ENCODE measurements at places on chromosomes 7 and 10.

GRCh38 chr7:155448632-155449007 is 9.3 kb upstream of the EN2 start:
- no peak for DNase-seq

GRCh38 chr10:80476685-80477084 is 22.6 kb downstream of the TSPAN14 start:
- no peak for DNase-seq

- DNase-seq = no peak
These were observed 2.2 kb downstream of the IRF5 start for GRCh38 chr7:128939861-128940410.

DNA sequence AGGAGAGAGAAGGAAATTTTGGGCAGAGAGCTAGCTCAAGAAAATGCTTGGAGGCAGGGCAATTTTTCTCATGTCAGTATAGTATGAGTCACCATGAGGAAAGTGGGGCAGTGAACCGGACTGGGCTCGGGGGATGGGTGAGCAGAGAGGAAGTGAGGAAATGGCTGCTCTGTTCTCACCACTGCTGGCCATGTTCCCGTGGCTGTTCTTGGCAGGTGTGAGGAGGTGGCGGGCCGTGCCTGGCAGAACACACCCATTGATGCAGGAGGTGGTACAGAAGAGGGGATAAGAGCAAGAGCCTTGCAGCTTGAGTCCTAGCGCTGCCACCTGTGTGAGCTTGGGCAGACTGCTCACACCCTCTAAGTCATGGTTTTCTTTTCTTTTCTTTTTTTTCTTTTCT is 304.4 kb upstream of the LYZL1 start:
- no peak for DNase-seq

DNA sequence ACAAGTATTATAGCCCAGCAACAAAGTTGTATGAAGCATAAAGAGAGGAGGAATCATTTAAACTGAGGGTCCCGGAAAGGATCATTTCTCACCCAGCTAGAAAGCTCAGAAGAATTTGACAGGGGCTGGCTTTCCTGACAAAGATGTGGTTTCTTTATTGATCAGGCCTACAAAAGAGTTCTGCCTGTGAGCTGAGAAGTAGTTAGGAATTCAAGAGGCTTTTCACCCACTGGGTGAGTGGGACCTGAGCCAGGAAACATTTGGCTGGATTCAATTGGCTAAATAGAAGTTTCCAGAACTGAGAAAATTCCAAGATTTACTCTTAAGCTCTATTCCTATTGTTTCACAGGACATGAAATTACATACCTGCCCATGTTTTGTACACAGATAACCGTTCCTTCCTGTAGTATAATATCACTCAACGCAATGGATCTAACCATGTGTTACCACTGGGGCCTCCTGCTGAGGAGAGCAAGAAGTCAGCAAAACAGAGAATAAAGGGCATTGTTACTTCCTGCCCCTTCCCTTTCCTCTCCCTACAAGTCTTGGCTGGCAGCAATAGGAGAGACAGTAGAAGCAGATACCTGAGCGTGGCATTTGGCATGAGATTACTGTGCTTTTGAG is 53.9 kb upstream of the PAPSS2 start:
- DNase-seq = no peak

GRCh38 chr7:114627231-114627630 is 212.6 kb downstream of the FOXP2 start:
- no peak for DNase-seq

- no peak for DNase-seq
These were observed 61.6 kb upstream of the UNC5B start for GRCh38 chr10:71150796-71151195.

- DNase-seq = no peak
These were observed 3.3 kb upstream of the PDE1C start for GRCh38 chr7:32073533-32073932.

DNA sequence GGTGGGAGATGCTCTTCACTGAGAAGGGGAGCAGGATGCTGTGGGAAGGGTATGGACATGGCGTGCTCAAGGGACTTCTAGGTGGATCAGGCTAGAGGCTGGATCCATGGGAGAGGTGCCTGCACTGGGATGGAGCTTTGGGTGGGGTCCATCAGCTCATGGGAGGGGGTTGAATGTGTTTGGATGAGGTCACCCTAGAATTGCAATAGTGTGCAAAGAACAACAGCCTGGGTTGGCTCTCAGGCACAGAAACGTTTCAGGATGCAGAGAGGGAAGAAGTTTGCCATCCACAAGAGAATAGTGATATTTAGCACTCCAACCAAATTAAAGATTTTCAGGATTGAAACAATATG is 66.1 kb downstream of the SNX10 start:
- DNase-seq = no peak

DNA sequence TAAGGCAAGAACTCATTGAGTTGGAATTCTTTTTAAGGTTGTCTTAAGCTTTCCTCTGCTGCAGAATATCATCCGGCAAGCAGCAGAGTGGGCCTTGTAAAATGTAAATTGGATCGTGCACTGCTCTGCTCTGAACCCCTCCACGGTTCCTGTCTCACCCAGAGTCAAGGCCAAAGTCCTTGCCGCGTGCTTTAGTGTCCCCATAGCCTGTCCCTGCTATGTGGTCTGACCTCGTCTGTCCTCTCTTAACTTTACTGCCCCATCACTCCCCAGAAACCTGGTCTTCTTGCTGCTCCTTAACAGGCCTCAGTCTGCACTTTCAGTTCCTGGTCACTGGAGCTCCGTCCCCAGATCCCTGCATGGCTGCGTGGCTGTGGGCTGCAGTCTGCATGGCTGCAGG is 121.6 kb upstream of the SDK1 start:
- DNase-seq = no peak

- DNase-seq = no peak
These were observed 59.1 kb upstream of the PDCD4 start for GRCh38 chr10:110812583-110812982.

DNA sequence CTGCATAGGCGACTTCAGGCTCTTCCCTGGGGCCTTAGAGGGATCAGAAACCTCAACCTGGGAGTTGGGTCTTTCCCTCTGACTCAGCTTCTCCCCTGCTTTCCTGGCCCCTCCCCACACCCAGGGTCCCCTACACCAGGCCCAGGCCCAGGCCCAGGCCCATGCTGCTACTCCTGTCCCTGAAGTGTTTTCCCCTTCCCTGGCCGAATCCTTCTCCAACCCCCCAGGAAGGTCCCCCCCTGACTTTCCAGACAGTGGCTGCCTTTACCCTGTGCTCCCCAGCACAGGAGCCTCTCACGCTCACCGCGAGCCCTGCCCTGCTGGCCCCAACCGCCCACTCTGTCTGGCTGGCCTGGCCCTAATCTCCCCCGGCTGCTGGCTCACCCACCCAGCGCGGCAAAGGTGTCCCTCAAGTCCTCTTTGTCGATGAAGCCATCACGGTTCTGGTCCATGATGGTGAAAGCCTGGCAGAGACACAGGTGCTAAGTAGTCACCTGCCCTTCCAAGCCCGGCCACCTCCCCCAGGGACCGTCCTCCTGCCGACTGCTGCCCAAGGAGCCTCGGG is 6.4 kb downstream of the MYL10 start:
- no peak for DNase-seq

- peak; percentile 29 for DNase-seq
These were observed 232.7 kb upstream of the TAC1 start for GRCh38 chr7:97499204-97499603.

- peak; percentile 82 for DNase-seq
These were observed 718 bp upstream of the CTBP2 start for GRCh38 chr10:125160856-125161706.

DNA sequence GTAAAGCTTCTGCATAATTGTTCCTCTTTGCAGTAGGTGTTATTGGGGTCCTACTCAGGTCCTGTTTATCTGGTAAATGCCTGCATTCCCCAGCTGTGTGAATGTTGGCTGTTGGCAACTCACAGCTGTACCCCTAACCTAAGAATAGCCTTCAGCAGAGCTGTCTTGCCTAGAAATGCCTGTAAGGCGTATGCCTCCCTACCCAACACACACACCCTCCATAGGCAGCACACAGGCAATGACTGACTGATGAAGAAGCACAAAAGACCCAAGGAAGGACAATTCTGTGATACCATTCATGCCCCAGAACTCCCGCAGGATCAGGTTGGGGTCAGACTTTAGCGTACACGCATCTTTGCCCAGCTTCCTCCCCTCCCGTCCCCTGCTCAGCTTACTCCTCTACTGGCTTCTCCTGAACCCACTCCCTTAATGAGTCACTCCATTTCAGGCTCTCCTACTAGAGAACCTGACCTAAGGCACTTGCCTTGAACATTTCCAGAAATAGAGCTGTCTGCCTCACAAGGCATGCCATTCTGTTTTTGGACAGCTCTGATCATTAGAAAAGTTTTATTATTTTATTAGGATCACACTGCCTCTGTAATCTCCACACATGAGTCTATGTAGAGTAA is 99.2 kb upstream of the PIK3CG start:
- no peak for DNase-seq

- no peak for DNase-seq
These were observed 15.8 kb upstream of the TRIM8 start for GRCh38 chr10:102628451-102628911.

DNA sequence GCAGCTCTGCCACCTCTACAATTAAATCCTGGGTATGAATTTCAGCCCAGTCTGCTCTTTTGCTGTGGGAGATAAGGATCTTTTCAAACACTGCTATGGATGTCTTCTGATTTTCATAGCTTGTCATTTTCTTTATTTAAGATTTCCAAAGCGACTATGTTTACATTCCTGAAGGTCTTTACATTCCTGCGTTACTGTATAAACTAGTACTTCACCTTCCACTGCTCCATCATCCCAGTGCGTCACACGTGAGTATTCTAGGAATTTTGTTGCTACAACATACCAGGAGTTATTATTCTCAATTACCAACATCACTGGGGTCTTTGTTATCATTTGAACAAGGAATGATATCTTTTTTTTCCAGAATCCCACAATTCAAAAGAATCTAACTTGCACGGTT is 944.7 kb downstream of the SORCS3 start:
- DNase-seq = no peak

- no peak for DNase-seq
These were observed 97.7 kb upstream of the EGFR start for GRCh38 chr7:54921116-54921515.

DNA sequence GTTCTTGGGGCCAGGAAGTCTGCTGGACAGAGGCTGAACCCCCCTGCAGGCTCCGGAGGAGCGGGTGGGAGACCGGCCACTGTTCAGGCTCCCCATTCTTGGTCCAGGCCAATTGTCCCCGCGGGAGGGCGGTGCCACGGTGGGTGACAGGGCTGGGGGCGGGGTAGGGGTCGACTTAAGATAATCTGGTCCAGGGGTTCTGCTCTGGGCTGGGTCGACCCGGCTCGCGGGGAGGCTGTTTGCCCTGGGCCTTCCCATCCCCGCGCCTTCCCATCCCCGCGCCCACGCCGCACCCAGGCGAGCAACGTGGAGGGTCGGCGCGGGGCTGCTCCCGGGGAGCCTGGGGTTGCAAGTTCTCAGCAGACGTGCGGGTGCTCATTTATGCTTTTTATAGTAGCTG is 7.3 kb upstream of the GLRX3 start:
- no peak for DNase-seq

GRCh38 chr10:102599565-102600327 is 44.5 kb upstream of the TRIM8 start:
- no peak for DNase-seq
